ENCODE measurements at places on chromosomes 3 and 15.

DNA sequence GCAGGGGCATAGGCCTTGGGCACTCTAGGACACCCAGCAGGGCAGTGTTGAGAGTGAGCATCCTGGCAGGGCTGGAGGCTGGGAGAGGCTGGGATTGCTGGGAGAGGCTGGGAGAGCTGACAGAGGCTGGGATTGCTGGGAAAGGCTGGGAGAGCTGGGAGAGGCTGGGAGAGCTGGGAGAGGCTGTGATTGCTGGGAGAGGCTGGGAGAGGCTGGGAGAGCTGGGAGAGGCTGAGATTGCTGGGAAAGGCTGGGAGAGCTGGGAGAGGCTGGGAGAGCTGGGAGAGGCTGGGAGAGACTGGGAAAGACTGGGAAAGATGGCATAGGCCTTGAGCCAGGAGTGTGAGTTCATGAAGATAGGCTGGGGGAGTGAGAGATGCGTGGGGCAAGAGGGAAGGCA, 77.8 kb downstream of the MESD start:
- DNase-seq: no peak

GRCh38 chr3:154970797-154971196, 109.3 kb upstream of the MME start:
- no peak for DNase-seq

DNA sequence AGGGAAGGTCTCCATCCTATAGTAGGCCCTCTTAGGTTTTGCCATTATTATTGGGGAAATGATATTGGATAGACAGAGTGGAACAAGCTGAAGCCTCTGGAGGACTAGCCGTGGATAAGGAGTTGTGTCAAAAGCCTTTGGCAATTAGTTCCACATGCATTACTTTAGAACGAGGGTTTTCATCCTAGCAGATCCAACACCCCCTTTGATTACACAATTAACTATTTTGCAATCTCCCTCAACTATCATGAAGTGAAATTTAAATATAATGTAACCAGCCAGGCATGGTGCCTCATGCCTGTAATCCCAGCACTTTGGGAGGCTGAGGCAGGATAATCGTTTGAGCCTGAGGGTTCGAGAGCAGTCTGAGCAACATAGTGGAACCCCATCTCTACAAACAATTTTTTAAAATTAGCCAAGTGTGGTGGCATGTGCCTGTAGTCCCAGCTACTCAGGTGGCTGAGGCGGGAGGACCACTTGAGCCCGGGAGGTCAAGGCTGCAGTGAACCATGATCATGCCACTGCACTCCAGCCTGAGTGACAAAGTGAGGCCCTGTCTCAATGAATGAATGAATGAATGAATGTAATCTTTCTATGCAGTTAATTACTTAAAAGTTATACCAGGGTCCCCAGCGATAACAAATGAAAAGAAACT, 56.8 kb downstream of the PXYLP1 start:
- no peak for DNase-seq

DNA sequence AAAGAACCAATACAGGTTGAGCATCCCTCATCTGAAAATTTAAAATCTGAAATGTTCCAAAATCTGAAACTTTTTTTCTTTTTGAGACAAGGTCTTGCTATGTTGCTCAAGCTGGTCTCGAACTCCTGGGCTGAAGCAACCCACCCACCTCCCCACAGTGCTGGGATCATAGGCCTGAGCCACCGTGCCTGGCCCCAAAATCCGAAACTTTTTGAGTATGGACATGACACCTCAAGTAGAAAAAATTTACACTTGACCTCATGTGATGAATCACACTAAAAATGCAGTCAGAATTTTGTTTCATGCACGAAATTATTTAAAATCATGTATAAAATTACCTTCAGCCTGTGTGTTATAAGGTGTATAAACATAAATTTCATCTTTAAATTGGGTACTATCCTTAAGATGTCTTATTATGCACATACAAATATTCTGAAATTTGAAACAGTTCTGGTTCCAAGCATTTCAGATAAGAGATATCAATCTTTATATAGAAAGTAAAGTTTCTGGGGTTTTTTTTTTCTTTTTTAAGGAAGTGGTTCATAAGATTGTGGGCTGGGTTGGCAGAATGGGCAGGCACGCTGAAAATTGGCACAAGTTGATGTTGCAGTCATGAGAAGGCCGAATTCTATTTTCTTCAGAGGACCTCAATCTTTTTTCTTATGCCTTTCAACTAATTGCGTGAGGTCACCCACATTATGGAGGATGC, 72.5 kb downstream of the SPRED1 start:
- DNase-seq: no peak

- DNase-seq: no peak
Observed at GRCh38 chr15:34815836-34816235, 20.5 kb upstream of the ACTC1 start.

DNA sequence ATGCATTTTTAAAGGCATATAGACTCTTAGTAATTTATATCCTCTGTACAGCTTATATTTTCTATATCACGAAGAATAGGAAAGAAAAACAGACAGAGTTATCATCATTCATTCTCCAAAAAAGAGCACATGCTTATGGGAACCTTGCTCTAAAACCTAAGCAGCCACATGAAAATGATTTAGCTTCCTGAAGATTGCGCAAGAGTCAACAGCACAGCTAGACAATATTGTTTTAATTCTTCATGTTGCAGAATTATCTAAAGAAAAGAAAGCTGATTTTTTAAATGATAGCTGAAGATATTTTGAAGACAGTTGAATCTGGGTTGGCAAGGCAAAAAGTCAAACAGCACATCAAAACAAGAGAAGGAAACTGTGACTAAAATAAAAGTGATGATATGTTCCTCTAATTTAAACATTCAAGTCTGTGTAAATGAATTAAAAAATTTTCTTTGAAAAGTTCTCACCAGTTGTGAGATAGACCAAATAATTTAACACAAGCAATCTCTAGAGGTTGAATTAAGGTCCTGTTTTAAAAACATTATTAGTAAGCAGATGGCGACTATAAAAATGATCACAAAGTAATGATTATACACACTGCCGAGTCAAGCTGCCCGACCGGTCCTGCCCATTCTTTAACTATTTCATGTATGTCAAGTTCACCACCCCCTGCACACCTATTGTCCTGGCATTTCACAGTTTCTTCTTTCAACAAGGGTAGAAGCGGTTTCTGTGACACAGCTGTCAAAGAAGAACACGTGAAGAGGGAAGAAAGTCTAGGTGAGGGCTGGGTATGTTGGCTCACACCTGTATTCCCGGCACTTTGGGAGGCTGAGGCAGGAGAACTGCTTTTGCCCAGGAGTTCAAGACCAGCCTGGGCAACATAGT, 74.2 kb upstream of the BHLHE40 start:
- DNase-seq: no peak
